ENCODE measurements at places on chromosomes 6 and 20.

GRCh38 chr6:156599978-156600590 is 177.1 kb upstream of the ARID1B start:
- DNase-seq = peak; percentile 22

DNA sequence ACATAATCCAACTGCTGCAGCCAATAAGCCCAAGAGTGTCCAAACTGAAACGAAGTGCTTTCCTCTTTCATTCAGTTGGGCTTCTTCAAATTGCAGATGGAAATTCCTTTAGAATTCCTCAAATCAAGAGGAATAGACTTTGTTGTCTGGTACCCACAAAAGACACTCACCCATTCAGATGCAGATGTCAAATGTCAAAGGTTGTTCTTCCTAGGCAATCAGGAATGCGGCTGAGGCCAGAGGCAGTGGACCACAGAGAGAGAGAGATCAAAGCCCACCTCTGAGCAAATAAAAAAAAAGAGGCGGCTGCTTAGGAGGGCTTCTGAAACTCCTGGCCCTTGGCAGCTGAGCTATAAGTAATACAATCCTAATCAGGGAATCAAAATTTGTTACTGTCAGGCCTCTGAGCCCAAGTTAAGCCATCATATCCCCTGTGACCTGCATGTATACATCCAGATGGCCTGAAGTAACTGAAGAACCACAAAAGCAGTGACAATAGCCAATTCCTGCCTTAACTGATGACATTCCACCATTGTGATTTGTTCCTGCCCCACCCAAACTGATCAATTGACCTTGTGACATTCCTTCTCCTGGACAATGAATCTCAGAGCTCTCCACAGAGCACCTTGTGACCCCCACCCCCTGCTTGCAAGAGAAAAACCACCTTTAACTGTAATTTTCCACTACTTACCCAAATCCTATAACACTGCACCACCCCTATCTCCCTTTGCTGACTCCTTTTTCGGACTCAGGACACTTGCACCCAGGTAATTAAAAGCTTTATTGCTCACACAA is 303.0 kb upstream of the GJE1 start:
- no peak for DNase-seq

DNA sequence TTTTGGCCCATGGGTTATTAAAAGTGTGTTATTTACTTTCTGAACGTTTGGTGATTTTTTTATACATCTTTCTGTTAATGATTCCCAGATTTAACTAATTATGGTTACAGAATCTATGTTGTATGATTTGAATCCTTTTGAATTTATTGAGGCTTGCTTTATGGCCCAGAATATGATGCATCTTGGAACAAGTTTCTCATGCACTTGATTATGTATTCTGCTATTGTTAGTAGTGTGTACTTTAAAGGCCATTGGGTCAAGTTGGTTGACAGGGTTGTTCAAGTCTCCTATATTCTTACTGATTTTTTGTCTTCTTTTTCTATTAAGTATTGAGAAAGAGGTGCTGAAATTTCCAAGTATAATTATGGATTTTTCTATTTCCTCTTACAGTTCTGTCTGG is 105.0 kb upstream of the FOXO3 start:
- no peak for DNase-seq

DNA sequence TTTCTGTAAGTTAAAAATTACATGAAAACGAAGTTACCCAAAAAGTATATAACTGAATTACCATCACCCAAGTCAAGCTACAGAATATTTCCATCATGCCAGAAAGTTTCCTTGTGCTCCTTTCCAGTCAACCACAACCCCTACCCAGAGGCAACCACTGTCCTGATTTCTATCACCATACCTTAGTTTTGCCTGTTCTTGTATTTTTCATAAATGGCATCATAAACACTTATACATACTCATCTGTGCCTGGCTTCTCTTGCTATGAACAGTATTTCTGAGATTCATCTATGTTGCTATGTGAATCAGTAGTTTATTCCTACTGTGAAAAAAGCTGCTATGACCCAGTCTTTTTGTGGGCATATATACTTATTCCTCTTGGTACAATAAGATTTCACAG is 7.4 kb downstream of the FKBP5 start:
- no peak for DNase-seq

GRCh38 chr6:159968295-159969203 is at the start of gene IGF2R:
TSS of gene IGF2R (plus strand) at chr6:159969082. CDS start at chr6:159969247, 165 bp downstream.
- peak; percentile 94 for DNase-seq

DNA sequence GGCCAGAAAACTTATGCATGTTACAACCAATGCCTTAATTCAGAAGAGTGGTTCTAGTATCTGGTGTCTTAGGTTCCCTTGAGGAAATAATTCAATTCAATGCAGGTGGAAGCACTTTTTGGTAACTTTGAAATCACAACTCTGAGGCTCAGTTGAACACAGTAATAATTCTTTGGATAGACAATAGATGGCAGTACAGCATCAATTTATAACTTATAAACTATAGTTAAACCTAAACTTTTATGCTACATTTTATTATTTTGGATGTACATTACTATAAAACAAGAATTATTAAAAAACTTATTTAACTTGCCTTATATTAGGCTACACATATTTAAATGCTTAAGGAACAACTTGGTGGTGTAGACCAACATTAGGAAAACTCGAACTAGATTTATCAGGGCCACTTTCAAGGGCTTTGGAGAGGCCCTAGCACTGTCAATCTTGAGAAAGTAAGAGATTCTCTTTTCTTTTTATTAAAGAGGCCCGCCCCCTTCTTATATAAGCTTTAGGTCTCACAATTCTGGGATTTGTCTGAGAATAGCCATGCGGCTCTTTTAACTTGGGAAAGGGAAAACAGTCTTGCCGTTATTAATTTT is 85.9 kb downstream of the CRYBG1 start:
- no peak for DNase-seq

- DNase-seq = no peak
Measured at GRCh38 chr6:138608896-138609295, 109.6 kb upstream of the NHSL1 start.

DNA sequence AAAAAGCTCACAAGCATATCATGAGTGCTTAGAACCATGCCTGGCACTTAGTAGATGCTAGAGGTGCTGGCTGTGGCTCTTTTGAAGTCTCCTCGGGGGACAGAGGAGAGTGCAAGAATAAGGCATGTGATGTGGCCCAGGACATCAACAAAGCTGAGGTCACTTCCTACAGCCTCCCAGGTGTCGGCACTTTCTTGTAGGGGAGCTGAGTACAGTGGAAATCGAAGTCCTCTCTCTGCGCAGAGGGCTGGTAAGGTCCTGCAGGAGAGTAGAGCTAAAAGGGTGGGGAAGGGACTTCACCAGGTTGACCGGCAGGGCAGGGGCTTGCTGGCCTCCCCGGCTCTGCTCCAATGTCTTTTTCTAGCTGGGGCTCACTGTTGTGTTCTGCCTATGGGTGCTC is 11.2 kb downstream of the SLC13A3 start:
- DNase-seq = no peak

DNA sequence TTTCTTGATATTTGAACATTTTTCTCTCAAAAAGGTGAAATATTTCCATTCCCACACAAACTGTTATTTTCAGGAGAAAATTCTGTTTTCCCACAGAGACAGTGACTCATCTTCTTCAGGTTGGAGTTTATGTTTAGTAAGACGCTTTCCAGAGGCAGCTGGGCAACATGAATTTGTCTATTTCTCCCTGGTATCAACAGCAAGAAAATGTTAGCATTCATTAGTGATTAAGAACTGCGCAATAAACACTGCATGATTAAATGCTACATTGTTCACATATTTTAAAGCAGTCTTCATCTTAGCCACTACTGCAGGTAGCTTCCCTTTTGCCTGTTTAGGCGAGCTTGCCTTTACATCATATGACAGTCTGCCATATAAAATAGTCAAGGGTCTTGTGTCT is 295.7 kb downstream of the C6orf118 start:
- no peak for DNase-seq

- no peak for DNase-seq
Measured at GRCh38 chr6:144886682-144887081, 601.5 kb downstream of the UTRN start.

GRCh38 chr20:41029150-41029901 is 704 bp downstream of the TOP1 start:
- DNase-seq = no peak

DNA sequence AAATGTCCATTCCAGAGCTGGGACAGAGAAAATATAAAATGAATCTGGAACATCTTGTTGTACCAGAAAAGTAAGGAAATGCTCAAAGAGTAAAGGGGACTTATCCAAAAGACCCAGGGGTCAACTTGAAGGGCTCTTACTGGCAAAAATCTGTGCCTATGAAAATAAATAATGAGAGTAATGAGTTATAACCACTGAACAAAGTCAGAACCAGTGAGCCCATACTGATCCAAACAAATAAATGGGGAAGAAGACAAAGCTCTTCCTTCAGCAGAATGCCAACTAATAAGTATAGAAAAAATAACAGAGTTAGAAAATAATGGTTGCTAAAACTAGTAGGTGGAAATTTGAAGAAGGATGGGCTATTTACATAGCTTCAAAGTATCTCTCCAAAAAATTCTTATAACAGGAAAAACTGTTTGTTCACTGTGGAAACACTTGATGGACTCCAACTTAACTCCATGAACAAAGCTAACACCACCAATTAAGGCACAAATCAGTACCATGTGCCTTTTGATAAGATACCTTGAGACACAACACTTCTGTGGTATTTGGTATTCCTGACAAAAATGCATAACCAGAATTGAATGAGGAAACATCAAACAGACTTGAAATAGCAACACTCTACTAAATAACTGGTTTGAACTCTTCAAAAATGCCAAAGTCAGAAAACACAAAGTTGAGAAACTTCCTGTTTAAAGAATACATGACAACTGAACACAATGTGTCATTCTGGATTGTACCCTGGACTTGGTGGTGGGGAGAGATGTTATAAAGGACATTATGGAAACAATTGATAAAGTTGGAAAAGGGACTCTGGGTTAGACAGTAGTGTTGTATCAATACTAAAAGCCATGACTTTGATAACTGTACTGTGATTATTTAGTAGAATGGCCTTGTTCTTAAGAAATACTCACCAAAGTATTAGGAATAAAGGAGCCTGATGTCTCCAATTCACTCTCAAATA is 197.5 kb downstream of the ISM1 start:
- no peak for DNase-seq

GRCh38 chr6:148091394-148091793 is 251.2 kb upstream of the SASH1 start:
- no peak for DNase-seq

- no peak for DNase-seq
Measured at GRCh38 chr6:111764238-111765175, 108.7 kb downstream of the FYN start.

GRCh38 chr6:33912195-33912594 is 108.4 kb upstream of the MLN start:
- no peak for DNase-seq

- no peak for DNase-seq
Measured at GRCh38 chr20:40080041-40080652, 608.9 kb downstream of the MAFB start.

GRCh38 chr6:44201200-44201599 is 15.5 kb upstream of the MYMX start:
- no peak for DNase-seq

DNA sequence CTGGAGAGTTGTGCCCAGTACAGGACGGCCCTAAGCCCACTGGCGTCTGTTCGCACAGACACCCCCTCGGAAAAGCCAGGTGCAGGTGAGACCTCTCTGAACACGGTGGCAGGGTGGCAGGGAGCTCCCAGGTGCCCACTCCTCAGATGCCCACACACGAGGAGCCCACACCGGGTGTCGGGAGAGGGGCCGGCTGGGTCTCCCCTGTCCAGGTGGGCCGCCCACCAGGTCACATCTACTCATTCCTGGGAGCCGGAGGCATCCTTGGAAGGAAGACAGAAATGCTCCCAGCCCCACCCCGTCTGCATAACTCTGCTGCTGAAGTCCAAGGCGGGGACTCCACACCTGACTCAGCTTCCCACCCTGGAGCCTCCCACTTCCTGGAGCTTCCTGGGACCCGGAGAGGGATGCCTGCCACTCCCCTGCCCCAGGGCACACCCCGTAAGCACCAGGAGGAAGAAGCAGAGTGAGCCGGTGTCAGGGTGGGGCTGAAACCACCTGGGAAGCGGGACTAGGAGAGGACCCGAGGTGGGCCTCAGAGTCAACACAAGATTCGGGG is 2.5 kb downstream of the SRMS start:
- DNase-seq = no peak

DNA sequence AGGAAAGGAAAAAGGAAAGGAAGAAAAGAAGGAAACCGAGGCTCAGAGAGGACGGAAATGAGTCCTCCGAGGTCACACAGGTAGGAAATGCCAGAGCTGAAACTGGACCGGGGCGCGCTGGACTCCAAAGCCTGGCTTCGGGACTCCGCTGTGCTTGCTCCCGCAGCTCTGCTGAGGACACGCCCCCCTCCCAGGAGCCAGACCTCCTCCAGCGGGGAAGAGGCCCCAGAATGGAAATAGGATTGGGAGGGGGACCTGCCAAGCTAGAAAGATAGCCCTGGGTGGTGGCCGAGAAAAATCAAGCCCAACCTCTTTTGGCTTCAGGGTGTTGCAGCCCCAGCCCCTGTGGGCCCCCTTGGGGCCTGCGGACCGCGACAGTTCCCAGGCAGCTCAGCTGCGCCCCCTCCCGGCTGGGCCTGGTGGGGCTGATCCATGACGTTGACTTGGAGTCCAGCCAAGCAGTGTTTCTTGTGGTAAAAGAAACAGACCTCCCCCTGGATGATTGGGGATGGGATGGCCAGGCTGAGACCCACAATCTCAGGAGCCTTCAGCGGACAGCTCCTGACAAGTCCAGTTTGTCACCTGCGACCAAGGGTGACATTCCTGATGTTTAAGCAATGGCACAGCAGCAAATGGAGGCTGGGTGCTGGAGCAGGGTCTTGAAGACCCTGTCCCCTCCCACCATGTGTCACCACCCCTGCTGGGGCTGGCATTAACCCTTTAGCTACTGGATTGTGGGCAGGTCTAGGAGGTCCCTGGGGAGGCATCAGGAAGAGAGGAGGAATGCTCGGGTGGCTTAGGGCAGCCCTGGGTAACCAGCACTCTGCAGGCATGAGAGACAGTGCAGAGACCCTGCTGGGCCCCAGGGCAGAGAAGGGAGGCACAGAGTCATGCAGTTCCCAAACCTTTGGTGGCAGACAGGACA is 55.4 kb downstream of the RIPOR3 start:
- DNase-seq = peak; percentile 22

GRCh38 chr6:6494677-6495076 is 93.8 kb upstream of the LY86 start:
- DNase-seq = peak; percentile 12

- DNase-seq = no peak
Measured at GRCh38 chr6:50655848-50656453, 57.4 kb upstream of the TFAP2D start.

DNA sequence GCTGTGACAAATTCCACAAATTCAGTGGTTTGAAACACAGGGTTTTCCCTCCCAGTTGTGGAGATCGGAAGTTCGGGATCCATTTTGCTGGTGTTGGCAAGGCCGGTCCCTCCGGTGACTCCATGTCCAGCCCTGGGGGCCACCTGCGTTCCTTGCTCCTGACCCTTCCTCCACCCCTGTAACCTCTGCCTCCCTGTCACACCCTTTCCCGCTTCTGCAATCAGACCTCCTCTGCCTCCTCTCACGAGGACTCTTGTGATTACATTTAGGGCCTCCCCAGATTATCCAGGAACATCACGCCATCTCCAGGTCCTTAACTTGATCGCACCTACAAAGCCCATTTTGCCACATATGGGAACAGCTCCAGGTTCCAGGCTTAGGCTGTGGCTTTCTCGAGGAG is 12.5 kb downstream of the RPS6KA2 start:
- no peak for DNase-seq

Data from prostate gland (tissue), 2 donors.